ENCODE measurements at places on chromosomes 1 and 21.

DNA sequence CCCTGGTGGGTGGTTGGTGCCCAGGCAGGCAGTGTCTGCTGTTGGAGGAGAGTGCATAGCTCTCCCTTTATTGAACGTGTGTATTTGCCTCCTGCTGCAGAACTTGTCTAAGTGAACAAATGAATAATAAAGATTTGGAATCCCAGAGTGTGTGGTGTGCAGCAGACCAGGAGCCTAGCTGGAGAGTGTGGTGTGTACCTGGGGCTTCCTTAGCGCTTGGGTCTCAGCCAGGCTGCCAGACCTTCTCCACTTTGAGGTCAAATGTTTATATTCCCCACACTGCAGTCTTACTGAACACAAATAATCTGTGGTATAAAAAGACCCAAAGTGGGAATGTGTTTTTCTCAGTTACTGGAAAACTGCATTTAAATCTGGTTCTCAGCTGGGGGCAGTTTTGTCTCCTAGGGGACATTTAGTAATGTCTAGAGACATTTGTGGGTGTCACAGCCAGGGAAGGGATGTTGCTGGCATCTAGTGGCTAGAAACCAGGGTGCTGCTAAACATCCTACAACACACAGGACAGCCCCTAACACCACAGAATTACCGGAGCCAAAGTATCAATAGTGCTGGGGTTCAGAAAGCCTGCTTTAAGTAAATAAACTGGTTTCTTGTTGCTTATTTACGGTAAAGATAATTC, 23.6 kb downstream of the SLC37A1 start:
- DNase-seq: no peak

GRCh38 chr21:42651515-42652401, 1.7 kb upstream of the PDE9A start:
- DNase-seq: no peak

GRCh38 chr21:16773206-16773605, 739.6 kb upstream of the CXADR start:
- no peak for DNase-seq

DNA sequence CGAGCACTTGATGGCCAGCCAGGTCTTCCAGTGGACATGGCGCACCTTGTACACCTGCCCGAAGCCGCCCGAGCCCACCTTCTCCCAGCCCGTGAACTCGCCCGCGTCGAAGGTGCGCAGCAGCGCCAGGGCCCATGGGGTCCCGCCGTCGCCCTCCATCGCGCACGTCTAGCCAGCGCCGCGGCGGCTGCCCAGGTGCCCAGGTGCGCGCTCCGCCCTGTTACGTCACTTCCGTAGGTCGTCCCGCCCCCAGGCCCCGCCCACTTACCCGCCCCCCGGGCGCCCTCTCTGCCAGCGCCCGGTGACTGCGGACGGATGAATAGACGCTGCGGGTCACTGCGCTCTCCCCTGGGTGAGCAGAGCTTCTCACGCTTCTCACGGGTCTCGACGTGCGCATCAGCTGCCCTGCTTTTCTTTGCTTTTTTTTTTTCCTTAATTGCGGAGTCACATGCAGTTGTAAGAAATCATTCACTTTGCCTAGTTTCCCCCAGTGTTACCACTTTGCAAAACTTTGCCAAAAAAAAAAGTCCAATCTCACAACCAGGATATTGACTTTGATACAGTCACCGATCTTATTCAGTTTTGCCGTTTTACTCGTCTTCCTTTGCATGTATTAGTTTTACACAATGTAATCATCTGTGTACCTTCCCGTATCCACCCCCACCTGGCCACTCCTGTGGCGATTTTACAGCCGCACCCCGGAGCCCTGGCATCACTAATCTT, at the start of gene RIPK4:
RIPK4 (minus strand) TSS at position 170 of the 723 bp plus-strand sequence; CDS start at position 159, 11 bp downstream.
- DNase-seq: peak; percentile 33

DNA sequence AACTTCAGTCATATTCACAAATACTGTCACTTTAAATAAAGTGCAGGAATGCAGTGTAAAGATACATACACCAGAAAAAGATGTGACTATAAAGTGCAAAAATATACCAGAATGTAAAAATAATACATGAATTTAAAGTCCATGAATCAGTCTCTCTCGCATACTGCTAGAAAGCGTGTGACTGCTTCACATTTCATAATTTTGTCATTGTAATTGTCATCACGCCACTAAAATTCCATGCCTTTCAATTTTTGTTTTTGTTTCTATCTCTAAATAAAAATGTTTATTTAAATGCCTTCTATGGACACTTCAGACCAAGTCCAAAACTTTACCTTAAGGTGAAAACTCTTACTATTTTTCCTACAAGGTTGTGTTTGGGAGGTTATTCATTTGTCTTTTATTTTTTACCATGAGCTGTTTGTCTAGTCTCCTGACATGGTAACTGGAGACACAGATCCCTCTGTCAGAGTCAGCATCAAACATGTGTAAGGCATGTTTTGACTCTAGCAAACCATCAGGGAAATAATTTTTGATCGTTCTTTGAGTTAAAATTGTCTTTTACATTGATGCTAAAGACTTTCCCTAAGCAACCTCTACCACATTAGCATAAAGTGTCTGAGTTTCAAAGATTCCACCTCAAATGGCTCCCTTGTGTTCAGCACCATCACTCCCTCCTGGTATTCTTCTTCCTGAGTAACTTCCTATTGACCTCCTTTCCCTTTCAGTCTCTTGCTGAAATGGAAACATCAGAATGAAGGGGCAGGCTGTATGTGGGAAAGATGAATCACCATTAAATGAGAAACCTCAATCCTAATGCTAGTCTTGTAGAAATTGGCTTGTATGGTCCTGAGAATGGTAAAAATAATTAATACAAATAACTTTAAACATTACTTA, 14.0 kb upstream of the AIM2 start:
- DNase-seq: no peak

DNA sequence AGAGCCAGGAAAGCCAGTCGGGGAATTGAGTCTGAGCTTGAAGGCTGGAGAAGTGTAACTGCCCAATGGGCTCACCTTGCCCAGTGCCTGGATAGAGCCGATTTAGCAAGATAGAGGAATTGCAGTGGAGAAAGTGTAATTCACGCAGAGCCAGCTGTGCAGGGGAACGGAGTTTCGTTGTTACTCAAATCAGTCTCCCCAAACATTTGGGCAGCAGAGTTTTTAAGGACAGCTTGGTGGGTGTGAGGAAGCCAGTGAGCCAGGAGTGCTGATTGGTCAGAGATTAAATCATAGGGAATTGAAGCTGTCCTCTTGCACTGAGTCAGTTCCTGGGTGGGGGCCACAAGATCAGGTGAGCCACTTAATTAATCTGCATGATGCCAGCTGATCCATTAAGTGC, 28.4 kb upstream of the NLRP3 start:
- DNase-seq: no peak

- no peak for DNase-seq
These were observed 117.7 kb downstream of the CTH start for GRCh38 chr1:70528590-70529333.

Measured in CD4-positive, alpha-beta T cell treated with Interleukin-6 at 100 ng/mL for 8 hours (primary cell).